Caco-2 (cell line): ENCODE measurements at places on chromosomes 7 and 10.
A peak's percentile ranks its signal among the peaks of the same experiment; 100 is the strongest.

- no peak for DNase-seq
Measured at GRCh38 chr10:101580486-101581399, 7.3 kb downstream of the POLL start.

GRCh38 chr10:17426263-17426750 is 28.1 kb downstream of the ST8SIA6 start:
- DNase-seq = no peak

DNA sequence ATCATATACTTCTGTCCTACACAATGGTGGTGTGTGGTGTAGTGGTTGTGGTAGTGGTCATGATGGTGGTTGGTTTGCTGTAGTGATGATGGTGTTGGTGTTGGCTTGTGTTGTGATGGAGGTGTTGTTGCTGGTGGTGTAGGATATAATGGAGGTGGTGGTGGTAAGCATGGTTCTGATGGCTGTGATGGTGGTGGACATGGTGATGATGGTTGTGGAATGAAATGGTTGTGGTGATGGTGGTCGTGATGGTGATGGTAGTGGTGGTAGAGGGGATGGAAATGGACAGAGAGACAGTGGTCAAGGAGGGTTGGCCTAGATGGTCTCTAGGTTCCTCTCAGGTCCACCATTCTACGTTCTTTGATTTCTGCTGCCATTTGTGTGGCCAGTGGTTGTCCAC is 44.7 kb downstream of the FAM241B start:
- no peak for DNase-seq

GRCh38 chr10:22984066-22984465 is 56.2 kb downstream of the ARMC3 start:
- no peak for DNase-seq

- DNase-seq = no peak
Measured at GRCh38 chr10:133010095-133010842, 67.9 kb upstream of the CFAP46 start.

GRCh38 chr10:634256-634655 is 55.2 kb downstream of the DIP2C start:
- DNase-seq = no peak

DNA sequence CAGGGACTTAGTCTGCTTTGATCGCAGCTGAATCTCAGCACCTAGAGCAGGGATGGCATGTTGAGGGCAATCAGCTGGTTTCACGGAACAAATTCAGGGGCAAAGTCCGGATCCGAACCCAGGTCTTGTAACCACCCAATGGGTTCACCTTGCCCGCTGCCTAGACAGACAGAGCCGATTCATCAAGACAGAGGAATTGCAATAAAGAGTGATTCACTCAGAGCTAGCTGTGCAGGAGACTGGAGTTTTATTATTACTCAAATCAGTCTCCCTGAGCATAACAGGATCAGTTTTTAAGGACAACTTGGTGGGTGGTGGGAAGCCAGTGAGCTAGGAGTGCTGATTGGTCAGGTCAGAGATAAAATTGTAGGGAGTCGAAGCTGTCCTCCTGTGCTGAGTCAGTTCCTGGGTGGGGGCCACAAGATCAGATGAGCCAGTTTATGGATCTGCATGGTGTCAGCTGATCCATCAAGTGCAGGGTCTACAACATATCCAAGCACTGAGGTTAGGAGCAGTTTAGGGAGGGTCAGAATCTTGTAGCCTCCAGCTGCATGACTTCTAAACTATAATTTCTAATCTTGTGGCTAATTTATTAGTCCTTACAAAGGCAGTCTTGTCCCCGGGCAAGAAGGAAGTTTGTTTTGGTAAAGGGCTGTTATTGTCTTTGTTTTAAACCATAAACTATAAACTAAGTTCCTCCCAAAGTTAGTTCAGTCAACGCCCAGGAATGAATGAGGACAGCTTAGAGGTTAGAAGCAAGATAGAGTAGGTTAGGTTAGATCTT is 43.5 kb upstream of the CHST3 start:
- no peak for DNase-seq

GRCh38 chr10:44310762-44311562 is 73.9 kb downstream of the CXCL12 start:
- DNase-seq = no peak

GRCh38 chr7:142177869-142178268 is 66.4 kb downstream of the MGAM2 start:
- DNase-seq = no peak

DNA sequence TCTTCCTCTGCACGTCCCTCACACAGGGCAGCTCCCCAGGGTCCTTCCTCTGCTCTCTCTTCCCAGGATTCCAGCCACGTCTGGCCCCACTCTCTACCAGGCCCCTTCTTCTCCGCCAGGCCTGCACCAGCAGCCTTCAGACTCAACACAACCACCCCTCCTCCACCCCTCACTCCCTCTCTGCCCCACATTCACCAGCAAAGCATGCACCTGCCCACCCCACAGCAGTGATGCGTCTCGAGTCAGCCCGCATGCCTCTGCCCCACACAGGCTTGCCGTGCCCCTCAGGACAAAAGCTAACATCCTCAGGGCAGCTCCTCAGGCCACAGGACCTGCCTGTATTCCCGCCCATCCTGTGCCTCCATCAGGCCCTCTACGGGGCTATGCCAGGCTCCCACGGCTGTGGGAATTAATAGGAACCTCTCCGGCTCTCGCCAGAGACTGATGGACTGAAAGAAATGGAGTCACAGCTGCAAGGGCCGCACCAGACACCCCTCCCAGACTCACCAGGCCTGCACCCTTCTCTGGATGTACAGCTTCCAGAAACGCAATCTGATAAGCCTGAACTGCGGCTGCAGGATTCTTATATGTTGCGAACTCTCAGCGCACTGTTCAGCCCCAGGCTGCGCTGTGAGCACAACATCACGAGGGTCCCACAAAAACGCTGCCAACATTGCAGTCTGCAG is 100.1 kb downstream of the CYTH3 start:
- DNase-seq = no peak

DNA sequence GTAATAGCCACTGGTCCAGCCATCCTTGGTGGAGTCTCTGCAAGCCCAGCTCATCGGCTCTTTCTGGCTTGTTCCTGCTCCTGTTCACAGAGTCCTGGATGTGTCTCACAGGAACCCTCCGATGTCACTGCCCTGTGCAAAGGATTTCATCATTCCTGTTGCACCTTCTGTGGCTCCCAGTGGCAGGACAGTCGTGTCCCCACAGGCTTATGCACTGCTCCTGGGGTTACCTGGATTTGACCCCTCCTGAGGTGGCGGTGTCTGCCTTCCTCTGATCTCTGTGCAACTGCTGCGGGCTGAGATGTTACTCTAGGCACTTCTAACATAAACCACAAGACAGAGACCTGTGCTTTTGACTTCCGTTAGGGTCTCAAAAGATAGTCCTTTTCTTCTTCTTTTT is 30.6 kb downstream of the APBB1IP start:
- DNase-seq = peak; percentile 32

- no peak for DNase-seq
Measured at GRCh38 chr7:115789901-115790300, 240.7 kb downstream of the TFEC start.

DNA sequence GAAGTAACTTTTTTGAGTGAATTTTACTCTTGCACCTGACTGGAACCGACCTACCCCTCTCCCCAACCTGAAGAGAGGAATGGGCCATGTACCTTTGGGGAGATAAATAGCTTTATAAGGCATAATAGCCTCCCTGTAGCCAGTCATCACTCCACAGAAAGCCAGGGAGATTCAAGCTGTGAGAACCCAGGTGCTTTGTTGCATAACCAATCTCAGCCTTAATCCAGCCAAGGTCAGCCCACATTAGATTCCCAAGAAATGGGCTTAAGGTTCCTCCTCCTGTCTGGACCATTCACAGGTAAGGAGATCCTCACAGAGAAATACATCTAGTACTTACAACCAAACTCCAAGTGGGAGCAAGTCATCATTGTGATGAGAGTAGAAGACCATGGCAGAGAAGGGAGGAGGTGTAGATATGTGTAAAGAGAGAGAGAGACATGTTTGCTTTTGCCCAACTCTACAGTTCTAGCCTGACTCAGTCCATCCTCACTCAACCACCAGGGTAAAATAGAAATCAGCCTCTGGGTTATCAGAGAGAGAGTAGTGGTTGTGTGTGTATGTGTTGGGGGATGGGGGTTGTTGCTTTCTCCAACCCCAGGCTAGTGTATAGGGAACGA is 23.6 kb downstream of the SKIDA1 start:
- no peak for DNase-seq

- no peak for DNase-seq
Measured at GRCh38 chr7:24697416-24697815, 59.8 kb downstream of the GSDME start.

DNA sequence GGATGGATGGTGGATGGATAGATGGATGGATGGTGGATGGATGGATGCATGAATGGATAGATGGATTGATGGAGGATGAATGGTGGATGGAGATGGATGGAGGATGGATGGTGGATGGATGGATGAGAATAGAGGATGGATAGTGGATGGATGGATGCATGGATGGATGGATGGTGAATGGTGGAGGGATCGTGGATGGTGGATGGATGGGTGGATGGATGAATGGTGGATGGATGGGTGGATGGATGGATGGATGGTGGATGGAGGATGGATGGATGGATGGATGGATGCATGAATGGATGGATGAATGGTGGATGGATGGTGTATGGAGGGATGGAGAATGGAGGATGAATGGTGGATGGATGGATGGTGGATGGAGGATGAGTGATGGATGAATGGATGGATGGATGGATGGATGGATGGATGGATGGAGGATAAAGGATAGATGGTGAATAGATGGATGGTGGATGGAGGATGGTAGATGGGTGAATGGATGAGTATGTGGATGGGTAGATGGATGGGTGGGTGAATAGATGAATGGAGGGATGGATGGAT is 76.3 kb downstream of the PDGFA start:
- no peak for DNase-seq

DNA sequence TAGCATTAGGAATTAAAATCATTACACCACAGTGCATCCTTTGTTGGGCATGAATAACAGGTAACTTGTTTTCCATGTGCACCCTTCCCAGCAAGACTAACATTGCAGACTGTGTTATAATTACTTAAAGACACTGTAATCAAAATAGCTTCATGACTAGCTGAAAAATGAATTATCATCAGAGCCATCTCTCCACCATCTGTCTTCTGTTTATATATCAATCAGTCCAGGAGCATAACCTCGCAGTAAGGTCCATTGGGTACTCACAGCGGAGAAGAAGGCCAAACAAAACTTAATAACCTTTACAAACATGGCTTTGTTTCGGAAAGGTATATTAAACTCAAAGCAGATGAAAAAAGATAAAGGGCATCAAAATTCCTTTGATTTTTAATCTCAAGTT is 90.6 kb downstream of the ODAD2 start:
- no peak for DNase-seq

DNA sequence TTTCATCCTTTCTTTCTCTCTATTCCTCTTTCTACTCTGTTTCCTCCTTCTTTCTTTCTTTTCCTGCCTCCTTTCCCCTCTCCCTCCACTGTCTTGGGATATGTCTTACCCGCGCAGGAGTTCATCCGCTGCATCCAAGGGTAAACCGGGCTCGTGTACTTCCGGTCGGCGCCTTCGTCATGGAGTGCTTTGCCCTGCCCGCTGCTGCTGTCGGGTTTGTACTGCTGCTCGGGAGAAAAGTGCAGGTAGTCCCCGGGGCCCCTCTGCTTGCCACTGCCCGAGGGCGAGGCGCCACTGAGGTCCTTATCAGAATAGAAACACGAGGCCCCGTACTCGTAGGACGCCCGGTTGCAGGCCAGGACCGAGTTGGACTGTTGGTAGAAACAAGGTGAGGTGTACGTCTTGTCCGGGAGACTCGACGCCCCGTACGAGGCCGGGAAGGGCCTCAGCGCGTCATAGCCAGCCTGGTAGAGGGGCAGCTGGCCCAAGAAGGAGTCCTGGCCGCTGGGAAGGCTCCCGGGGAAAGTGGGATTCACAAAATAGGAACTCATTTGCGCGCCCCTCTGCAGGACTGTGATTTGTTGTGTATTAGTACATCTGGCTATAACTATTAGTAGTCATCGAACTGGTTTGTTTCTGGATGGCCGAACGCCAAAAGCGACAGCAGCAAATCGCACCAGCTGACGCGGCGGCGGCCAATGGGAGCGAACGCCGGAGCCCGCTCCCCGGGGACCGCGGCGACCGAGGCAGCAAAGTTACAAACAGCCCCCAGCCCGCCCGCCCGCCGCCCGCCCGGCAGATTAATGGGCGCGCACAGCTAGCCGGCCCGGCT is at the start of gene HOXA6:
HOXA6 (minus strand) TSS at position 576 of the 832 bp plus-strand sequence; CDS start at position 551, 25 bp downstream.
- peak; percentile 67 for DNase-seq

- peak; percentile 98 for DNase-seq
Measured at GRCh38 chr10:75401569-75402485, at the start of gene ZNF503. Gene ZNF503, minus strand, starts transcription at chr10:75401764. Its CDS starts 345 bp downstream, at chr10:75401419.

GRCh38 chr10:71424496-71425194 is 27.9 kb downstream of the CDH23 start:
- peak; percentile 12 for DNase-seq

DNA sequence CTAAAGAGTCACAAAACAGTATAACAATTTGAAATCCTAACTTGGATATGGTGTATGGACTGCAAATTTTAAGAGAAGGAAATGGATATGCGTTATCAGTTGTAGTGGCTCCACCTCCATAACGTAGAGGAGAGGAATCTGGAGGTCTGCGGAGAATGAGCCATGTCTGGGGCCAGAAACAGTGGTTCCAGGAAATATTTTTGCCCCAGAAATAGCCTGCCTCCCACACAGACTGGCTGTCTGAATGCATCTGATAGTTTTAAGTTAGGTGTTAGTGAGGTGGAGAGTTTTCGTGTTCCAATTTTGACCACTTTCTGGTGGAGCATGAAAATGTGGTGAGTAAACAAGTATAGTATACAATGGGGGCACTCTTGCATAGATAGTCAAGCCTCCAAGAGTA is 1.6 kb downstream of the PHTF2 start:
- no peak for DNase-seq

GRCh38 chr7:17070231-17070708 is 188.5 kb upstream of the AGR3 start:
- no peak for DNase-seq

DNA sequence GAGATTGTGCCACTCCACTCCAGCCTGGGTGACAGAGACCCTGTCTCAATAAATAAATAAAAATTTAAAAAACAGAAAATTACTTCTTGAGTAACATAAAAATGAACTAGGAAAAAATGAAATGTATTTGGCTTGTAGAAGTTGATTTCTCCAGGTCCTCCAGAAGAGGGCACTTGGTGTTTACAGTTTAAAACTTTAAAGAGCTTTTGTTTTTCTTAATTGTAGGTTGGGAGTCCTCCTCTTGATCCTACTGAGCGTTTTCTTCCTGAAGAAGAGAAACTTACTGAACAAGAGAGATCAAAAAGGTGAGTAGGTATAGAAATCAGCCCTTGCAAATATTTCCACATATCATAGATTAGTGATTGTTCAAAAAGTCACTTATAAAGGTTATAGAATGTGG is 16.2 kb downstream of the KIFBP start:
- no peak for DNase-seq
